Activated CD8-positive, alpha-beta memory T cell treated with anti-CD3 and anti-CD28 coated beads for 1 hour (primary cell): ENCODE measurements at places on chromosomes 7 and 10.

GRCh38 chr7:101728128-101728527, 89.3 kb upstream of the CUX1 start:
- no peak for DNase-seq

GRCh38 chr7:38880035-38880434, 29.0 kb downstream of the VPS41 start:
- no peak for DNase-seq

GRCh38 chr7:140873434-140873833, 51.3 kb downstream of the BRAF start:
- no peak for DNase-seq

DNA sequence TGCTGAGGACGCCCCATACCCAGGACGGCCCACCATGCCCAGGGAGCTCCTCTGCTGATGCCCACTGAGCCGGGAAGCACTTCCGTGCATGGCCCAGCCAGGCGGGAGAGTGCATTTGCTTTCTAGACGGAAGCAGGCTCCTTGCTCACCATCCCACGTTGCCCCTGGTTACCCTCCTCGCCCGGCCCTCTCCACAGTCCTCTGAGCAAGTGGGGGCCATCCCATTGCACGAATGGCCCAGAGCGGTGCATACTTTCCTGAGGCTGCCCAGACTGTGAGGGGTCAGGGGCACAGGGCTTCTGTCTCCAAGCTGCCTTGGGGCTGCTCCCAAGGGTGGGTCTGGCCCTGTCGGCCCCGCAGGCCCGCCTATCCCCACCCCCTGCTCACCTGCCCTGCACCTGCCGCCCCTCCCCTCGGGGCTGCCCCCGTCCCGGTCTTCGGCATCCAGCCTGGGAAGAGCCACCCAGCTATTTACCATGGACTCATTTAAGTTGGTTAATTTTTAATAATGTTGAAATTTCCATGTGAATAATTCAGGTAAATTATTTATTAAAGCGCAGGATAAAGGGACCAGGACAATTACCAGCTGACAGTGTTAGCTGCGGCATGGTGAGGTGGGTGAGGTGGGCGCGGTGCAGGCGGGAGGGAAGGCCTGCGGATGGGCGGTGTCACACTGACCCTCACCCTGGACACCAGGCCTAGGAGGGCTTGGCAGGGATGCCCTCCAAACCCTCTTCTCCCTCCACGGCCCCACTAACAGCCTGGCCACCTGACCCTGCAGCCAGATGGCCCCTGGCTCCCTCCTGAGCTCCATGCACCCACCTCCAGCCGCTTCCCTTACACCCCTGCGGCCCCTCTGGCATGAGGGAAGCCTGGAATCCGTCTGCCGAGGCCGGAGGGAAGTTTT, 104.4 kb downstream of the MICALL2 start:
- no peak for DNase-seq

- DNase-seq: no peak
These were observed 145.2 kb downstream of the ST7 start for GRCh38 chr7:117098457-117098856.

DNA sequence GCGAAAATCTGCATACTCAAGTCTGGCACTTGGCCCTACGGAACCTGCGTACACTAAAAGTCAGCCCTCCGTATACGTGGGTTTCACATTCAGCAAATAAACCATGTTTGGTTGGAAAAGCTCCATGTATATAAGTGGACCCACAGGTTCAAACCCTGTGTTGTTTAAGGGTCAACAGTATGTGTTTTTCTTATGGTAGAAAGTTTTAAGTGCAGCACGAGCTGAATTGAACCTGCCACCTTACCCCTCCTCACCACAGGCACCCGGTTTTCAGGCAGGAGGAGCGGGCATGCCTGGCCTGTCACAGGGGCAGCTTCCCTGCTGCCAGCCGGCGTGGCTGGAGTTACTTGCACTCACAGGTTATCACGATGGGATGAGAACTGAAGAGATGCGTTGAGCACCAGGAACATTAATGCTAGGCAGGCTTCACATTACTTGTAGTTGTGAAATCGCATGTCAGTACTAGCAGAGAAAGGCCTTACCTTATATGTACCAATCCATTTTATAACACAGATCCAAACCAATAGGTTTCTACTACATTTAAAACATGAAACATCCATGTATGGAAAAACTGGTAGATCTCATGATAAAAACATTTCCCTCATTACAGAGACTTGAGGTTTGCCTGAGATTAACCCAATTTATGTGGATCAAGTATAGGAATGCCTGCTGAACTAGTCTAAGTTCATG, 12.9 kb downstream of the INSIG1 start:
- no peak for DNase-seq

DNA sequence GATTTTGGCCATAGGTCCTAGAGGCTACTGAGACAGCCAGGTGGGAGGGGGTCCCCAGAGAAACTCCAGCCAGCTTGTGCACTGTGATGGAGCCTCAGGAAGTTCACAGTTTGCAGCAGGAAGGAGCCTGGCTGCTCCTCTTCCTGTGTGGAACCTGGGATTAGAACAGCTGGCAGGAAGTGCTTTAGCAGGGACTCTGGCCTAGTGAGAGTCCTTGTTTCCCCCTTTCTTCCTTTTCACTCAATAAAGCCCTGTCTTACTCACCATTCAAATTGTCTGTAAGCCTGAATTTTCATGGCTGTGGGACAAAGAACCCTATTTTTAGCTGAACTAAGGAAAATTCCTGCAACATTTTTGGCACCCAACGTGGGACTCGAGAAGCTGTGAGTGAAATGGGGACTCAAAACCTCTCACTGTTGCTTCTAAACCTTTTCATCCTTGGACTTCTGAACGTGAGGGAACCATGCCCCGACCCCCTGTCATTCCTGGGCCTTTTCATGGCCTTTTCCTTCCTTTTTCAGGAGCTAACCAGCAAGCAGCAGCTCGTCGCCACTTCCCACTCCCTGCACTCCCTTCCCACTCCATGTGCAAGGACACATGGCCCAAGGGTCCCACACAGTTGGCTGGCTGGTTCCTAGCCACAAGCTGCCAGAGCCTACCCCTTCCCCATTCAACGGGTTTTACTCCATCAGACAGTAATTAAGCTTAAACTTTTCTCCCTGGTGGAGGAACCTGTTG, 32.8 kb upstream of the SORCS3 start:
- no peak for DNase-seq

DNA sequence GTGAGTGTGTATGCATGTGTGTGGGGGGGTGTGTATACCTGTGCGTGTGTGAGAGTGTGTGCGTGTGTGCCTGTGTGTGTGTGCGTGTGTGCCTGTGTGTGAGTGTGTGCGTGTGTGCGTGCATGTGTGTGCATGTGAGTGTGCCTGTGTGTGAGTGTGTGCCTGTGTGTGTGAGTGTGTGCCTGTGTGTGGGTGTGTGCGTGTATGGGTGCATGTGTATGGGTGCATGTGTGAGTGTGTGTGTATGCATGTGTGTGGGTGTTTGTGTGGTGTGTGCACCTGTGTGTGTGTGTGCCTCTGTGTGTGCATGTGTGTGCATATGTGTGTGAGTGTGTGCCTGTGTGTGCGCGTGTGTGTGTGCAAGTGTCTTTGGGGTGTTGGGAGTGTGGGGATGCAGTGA, 6.4 kb downstream of the ANTXRL start:
- no peak for DNase-seq

DNA sequence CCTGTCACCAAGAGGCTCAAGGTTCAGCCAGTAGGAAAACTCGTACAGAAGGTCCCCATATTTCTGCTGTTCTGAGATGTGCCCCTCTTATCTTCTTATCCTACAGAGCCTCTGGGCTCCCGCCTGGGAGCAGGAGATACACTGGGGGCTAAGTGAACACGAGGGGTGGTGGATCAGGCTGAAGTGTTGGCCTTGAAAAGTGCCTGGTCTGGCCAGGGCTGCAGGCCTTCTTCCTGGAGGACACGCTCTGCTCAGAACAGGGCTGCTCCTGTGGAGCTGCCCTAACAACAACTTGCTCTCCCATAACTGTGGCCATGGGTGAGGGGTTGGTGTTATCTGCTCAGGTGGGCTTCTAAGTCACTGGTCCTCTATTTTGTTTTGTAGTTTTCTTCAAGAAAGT, 33.7 kb downstream of the C10orf120 start:
- DNase-seq: no peak

- DNase-seq: no peak
These were observed 99.4 kb downstream of the CTBP2 start for GRCh38 chr10:125060826-125061556.

DNA sequence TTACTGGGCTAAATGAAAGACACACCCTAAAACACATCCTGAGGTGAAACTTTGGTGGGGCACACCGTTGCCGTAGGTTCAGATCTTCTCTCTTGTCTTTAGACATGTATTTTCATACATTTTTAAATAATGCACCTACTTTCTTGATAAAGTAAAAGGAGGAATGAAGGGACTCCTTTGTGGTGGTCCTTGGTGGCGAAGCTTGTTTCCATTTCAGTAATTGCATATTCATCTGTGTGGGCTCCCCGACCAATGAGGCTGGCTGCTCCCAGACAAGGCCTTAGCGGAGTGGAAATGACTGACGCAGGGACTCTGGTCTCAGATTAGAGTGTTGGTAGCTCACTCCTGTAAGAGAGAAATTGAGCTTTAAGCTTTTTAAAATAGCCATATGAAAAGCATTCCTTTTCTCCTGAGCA, 815 bp downstream of the CCSER2 start:
- DNase-seq: peak; percentile 19

- no peak for DNase-seq
These were observed 37.2 kb downstream of the APBB1IP start for GRCh38 chr10:26475386-26475785.

- no peak for DNase-seq
These were observed 10.9 kb downstream of the STK32C start for GRCh38 chr10:132296666-132297443.

- no peak for DNase-seq
These were observed 2.5 kb downstream of the USP54 start for GRCh38 chr10:73588656-73589055.

DNA sequence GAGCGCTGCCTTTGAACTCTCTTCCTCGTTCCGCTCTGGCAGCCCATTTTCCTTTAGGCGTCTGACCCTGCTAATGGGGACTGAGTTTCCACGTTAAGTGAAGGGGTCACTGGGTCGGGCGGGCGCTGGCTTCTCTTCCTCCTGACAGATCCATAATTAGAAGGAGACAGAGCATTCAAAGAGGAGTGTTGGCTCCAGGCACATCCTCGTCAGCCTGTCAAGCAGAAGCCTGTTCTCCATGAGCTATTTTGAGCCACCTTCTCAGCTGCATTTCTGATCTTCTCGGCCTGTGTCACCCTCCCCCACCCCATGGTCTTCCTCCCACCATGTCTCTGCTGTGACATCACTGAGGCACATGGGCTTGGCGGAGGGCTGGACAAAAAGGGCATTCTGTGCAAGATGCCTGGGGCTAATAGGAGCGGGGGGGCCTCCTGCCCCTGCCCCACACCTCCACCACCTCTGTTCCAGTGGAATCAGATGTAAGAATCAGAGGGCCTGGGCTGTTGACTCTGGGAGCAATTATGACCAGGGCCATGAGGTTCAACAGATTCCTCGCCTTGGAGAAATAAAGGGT, 248.1 kb downstream of the PLXNA4 start:
- DNase-seq: no peak

- no peak for DNase-seq
These were observed 370.6 kb downstream of the PARD3 start for GRCh38 chr10:34444223-34445183.

GRCh38 chr7:157814931-157815705, 478.3 kb downstream of the DNAJB6 start:
- DNase-seq: no peak

DNA sequence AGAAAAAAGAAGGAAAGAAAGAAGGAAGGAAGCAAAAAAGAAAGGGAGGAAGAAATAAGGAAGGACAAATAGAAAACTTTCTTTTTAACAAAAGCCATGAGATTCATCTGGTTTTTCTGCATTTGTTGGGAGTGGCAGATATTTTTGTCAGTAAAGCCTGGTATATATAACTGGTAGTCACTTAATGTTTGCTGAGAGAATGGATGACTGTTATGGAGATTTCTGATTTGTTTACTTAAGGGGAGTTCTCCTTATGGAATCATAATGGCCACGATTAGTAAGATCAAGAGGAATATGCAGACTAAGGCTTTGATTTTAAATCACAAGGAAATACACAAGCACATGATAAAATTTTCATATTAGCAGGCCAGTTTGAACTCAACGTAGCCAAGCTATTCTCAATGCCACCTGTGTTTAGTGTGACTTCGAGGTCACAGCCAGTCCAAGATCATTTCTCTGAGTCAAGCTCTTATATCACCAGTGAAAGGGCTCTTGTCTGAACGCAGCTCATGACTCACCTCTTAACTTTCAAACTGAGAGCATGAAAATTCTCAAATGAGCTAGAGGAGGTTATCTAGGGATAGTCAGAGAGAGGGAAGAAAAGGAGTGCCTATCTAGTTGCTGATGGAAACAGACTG, 445.1 kb upstream of the ZMIZ1 start:
- DNase-seq: no peak

- no peak for DNase-seq
These were observed 5.2 kb downstream of the ANKRD1 start for GRCh38 chr10:90915766-90916075.

DNA sequence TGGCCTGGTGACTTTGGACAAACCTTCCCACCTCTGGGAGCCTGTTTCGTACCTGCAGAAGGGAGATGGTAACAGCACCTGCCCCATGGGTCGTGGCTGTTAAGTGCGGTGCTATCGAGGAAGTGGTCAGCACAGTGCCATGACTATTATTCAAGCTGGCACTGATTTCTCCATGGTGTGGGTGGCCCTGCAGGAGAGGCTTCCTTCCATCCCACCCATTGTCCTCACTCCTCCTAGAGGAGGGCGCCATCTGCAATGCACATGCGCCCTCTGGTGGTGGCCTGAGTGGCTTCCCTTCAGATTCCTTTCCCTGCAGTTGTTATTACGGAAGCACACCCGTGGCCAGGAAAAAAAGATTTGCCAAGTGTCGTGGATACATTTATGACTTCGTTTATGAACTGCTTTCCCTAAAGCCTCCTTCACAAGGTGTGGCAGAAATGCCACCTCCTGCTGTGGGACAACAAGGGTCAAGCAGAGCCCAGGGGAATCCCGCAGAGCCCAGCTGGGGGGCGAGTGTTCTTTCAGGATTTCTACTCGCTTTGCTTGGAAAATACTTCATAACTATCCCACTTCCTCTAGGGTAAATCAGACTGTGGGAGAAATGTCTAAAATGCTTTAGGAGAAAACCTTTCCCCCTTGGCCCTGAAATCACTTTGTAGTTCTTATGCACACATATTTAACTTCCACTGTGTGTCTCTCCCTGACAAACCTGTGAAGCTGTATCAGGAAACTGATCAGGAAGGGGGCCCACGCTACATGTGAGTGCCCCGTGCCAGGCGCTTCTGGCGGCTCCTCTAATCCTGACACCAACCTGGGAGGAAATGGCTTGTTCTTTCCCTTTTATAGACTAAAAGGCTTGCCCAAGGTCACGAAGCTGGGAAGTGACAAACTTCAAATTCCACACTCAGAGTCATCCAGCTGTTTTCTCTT, 98.0 kb upstream of the ANLN start:
- DNase-seq: peak; percentile 74

DNA sequence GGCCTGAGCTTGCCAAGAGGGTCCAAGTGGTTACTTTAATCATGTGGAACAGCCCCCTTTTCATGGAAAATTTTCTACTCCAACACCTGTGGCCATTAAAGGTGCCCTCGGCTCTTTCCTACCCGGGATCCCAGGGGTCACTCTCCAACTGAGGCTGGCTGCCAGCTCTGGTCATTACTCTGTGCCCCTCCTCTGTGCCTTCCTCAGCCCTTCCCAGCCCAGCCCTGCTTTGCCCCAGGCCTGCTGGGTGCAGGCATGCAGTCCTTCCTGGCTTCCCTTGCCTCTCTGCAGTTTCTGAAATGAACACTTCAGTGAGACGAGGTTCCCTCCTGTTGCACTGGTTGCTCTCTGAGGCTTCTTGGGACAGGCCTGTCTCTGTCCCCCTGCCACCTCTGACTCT, 951.1 kb upstream of the ZNF722 start:
- DNase-seq: no peak
